ENCODE measurements at places on chromosomes 7 and 10.

- DNase-seq: no peak
These were observed 16.9 kb downstream of the GFRA1 start for GRCh38 chr10:116255886-116256751.

GRCh38 chr7:55120501-55121198 lies 101.8 kb downstream of the EGFR start:
- no peak for DNase-seq

DNA sequence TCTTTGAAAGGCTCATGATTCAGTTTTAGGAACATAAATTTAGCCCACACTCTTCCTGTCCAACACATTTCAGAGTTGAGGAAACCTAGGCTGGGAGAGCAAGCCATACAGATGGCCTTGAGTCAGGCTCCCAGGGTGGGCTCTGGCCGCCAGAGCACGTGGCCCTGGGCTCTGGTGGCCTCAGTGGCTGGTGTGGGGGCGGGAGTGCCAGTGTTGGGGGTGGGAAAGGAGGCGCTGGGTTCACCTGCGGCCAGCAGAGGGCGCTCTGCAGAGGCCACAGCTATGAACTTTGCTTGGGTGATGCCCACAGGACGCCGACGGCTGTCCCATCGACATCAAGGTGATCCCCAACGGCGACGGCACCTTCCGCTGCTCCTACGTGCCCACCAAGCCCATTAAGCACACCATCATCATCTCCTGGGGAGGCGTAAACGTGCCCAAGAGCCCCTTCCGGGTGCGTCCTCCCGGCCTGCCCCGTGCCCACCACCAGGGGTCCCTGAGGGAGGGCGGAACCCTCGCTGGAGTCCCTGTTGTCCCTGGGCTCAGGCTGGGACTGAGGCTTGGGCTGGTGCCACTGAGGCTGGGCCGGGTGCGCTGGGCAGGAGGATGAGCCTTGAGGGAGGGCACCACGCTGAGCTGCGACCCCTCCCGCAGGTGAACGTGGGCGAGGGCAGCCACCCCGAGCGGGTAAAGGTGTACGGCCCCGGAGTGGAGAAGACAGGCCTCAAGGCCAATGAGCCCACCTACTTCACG lies 11.9 kb downstream of the FLNC start:
- peak; percentile 19 for DNase-seq

- no peak for DNase-seq
These were observed 28.0 kb downstream of the PRSS2 start for GRCh38 chr7:142798451-142799436.

GRCh38 chr7:39616138-39616537 lies 7.2 kb upstream of the RALA start:
- DNase-seq: no peak

DNA sequence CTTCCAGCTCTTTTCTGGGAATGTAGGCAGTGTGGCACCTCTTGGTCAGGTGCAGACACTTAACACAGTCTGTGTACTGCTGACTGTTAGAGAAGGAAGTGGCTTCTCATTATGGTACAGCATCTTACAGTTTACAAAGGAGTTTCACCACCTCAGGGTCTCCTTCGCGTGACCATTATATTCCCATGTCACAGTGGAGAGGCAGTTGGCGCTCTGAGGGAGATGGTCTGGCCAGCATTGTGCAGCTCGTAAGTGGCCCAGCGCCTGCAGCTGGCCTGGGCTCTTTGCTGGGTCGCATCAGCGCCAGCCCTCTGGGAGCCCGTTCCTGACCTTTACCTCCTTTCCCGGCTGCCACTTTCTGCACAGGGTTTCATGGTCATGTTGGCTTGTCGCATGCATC lies 15.4 kb downstream of the TSPAN15 start:
- no peak for DNase-seq

DNA sequence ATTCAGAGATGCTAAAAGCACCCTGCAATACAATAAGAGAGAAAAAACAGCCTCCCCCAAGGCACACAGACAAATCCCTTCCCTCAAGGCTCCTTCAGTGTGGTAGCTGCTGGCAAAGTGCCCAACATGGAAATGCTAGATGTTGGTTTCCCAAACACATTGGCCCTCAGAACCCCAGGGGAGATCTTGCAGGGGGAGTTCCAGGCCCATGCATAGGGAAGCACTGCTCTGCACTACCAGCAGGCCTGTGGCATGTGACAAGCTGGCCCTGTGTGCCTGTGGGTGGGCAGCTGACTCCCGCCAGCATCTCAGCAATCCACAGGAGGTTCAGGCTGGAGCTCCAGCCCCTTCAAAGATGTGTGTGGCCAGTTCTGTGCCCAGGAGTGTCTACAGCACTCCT lies 16.8 kb upstream of the CSGALNACT2 start:
- DNase-seq: peak; percentile 65

DNA sequence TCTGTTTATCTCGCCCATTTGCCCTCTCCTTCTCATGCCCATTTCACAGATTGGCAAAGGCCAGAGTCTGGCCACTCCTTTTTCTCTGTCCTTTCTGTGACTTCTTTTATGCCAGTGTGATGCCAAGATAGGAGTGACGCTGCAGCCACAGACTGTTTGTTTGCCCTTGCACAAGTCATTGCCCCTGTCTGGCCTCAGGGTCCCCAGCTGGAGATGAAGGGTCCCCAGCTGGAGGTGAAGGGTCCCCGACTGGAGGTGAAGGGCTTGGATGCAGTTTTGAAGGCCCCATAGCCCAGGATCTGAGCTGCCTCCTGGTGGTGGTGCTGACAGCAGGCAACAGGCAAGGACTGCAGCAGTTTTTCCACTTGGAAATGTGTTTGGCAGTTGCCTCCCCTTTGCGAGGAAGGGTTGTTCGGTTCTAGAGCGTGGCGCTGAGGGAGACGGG lies 50.8 kb upstream of the SLC29A3 start:
- peak; percentile 54 for DNase-seq

DNA sequence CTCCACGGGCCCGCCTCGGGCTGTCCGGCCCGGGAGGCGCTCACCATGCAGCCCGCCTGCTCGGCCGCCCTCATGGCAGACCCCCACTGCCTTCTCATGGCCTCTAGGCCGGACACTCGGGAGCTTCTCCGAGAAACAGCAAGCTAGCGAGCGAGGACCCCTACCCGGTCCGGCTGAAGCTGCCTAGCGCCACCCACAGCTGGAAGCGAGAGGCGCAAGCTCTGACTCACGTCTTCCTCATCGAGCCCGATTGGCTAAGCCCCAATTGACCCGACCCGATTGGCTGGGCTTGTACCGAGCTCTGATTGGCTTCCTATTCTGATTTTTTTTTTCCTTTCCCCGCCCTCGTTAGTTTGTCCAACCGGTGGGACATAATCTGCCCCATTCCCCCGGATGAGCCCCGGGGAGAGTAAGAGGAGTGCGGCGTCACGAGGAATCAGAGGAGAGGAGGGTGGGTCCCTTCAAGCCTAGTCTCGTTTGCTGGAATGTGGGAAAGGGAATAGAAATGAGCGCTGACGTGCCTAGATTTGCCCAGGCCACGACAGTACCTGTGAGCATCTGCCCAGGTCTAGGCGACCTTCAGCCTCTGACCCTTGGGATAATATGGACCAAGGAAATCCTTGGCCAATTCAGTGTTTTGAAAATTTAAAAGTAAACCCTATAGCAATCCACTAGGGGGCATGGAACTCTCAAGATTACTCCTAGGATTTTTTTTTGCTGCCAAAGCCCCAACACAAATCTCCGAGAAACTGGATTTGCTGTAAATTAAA lies at the start of gene TYSND1:
TSS of gene TYSND1 (minus strand) at position 212 of the 770 bp plus-strand sequence. CDS start at position 98, 114 bp downstream.
- DNase-seq: peak; percentile 96

DNA sequence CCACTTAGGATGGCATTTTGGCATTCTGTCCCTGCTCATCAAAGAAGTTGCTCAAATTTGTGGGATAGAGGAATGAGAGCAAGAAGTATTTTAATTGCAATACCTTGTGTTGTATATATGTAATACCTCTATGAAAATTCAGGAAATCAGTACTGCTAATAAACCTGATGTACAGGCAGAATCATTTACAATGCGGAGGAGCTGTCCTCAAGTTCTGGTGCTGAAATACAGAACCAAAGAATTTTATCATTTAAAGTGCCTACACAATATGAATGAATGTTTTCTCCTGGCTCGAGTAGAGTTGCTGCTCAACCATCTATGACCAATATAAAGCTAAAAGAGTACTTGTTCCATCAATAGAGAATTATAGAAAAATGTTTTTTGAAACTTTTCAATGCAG lies 305.8 kb downstream of the PLXNA4 start:
- no peak for DNase-seq

- no peak for DNase-seq
These were observed 28.0 kb downstream of the PPP1R3C start for GRCh38 chr10:91604553-91605534.

DNA sequence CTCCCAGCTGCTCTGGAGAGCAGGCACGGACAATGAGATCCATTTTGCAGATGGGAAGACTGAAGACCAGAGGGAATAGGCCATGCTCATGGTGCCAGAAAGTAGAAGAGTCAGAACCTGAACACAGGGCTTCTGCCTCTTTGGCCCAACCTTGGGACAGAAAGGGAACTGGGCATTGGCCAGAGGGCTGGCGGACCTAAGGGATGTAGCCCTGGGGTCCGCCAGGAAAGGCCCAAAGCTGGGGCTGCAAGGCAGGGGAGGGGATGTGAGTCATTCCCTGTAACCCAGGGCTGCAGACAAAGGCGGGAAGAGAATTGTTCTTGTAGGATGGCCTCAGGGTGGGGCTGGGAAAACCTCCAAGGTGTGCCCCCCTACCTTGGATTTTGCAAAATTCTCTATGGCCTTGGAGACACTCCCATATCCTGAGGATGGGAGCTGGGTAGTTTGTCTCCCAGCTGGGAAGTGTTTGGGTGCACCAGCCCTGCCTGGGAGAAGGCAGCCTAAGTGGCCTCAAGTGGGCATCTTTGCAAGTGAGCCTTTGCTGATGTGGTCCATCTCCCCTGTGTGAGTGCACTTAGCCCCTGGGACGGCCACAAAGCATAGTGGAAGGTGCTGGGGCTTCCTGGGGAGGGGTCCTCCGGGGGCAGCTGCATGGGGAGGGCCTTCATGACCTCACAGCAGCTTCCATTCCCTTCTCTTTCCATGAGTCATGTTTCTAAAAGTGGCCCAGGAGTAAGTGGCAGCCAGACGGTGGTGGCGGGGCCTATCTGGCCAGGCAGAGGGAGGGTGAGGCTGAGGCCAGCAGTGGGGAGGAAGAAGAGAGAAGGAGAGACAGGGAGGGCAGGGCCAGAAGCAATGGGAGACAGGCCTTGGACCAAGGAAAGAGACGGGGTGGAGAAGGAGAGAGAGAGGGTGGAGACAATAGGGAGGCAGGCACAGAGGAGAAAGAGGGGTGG lies 9.2 kb downstream of the AQP1 start:
- peak; percentile 85 for DNase-seq
